ENCODE measurements at places on chromosomes 11 and 22.

GRCh38 chr11:45233121-45233803 lies 52.9 kb downstream of the SYT13 start:
- DNase-seq: peak; percentile 42

- DNase-seq: no peak
These were observed 13.9 kb downstream of the CRTAM start for GRCh38 chr11:122852074-122852795.

- no peak for DNase-seq
These were observed 171.4 kb upstream of the CTSC start for GRCh38 chr11:88508759-88509581.

DNA sequence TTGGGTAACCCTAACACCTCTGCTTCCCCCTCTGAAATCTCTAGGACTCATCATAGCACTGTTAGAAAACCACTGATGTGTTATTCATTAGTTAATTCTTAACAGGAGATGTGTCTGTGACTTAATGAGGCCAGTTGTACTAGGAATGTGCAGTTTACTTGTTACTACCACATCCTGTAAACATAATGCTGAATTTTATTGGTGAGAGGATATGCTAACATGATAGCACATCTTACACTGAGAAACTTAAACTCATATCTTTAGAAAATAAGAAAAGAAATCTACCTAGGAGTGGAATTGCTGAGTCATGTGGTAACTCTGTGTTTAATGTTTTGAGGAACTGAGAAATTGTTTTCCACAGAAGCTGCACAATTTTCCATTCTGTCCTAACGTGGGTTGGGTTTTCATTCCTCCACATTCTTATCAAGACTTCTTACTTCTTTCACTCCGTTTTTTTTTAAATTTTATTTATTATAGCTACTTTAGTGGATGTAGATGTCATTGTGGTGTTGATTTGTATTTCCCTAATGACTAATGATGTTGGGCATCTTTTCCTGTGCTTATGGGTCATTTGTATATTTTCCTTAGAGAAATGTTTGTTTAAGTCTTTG lies 33.7 kb downstream of the RNF121 start:
- DNase-seq: no peak

GRCh38 chr11:115903179-115903578 lies 399.0 kb upstream of the CADM1 start:
- DNase-seq: no peak

DNA sequence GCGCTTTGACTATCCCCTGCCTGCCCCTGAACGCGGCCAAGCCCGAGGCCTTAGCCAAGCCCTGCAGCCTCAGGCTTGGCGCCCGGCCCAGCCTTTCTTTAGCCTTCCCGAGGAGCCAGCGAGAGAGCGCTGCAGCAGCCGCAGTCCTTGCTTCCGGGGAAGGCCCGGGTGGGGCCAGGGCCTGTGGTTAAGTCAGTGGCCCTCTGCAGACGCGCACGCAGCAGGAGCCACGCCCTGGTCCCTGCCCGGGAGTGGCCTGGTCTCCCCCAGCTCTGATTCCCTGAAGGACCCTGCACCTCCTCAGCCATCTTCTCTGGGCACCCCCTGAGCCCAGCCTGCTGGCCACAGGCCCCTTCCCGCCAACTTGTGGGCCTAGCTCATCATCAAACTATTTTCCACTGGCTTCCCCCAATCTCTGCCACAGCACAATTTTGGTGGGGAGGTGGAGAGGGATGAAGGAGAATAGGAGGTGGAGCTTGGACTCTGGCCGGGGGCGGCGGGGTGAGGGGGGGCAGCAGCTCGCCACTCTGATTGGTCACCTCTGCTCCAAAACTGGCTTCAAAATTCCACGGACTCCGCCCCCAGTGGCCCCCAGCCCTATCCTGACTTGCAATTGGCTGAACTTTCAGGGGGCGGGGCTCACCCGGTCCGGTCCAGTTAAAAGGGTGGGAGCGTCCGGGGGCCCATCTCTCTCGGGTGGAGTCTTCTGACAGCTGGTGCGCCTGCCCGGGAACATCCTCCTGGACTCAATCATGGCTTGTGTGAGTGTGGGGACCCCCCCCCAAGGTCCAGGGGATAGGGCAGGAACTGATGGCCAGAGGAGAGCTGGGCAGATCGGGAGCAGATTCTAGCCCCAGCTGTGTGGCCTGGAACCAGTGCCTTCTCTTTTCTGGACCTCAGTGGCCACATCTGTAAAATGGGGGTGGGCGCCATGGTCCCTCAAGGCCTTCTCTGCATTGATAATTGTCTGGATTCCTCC lies at the start of gene LGALS1:
TSS of gene LGALS1 (plus strand) at position 686 of the 979 bp plus-strand sequence. CDS start at position 753, 67 bp downstream.
- peak; percentile 95 for DNase-seq

- no peak for DNase-seq
These were observed 2.0 kb upstream of the OR51S1 start for GRCh38 chr11:4851033-4851432.
